Neural crest cell (in vitro differentiated cells): ENCODE measurements at places on chromosomes 1 and 21. TPM values are rescaled to one million over a fixed set of nuclear protein-coding genes. Genes with fewer than 3 reads are reported as not detected.

NBPF6 gene
- total RNA-seq = not detected in 2 replicates

DNA sequence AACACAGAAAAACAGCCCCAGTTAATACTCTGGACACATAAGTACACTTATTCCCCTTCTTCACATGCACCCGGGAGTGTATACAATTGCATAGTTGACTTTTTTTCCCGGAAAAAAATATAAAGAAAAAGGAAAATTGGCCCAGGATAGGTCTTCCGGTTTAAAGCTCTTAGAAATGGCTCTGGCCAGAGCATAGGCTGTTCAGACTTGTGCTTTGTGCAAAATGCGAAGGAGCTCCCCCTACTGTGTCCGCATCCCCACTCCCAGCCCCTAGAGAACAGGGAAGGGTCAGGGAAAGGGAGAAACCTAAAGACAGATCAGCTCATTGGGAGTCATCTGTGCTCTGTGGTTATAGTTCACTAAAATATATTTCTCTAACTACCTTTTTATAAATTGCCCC lies 5.5 kb upstream of the MTMR11 start:
- peak; percentile 41 for DNase-seq

GRCh38 chr1:6625584-6626149 lies 999 bp downstream of the THAP3 start:
- peak; percentile 11 for DNase-seq

DNA sequence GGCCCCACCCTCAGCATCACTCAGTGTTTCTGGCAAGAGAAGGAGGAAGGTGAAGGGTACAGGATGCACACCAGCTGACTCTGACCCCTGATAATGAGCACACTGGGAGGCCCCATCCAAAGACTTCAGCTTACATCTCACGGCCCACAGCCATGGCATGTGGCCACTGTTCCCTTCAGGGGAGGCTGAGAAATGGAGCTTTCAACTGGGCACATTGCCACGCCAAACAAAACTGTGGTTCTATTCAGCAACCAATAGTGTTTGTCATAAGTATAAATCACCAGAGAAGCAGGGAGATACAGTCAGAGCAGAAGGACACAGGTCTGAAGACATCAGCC lies 12.7 kb upstream of the TRAF3IP3 start:
- DNase-seq = no peak

LAMC2 gene
- not detected in 2 replicates for total RNA-seq

DSTYK gene
- 14.8 and 17.0 TPM in 2 replicates for total RNA-seq

ERVH48-1 gene
- total RNA-seq = not detected in 2 replicates

DNA sequence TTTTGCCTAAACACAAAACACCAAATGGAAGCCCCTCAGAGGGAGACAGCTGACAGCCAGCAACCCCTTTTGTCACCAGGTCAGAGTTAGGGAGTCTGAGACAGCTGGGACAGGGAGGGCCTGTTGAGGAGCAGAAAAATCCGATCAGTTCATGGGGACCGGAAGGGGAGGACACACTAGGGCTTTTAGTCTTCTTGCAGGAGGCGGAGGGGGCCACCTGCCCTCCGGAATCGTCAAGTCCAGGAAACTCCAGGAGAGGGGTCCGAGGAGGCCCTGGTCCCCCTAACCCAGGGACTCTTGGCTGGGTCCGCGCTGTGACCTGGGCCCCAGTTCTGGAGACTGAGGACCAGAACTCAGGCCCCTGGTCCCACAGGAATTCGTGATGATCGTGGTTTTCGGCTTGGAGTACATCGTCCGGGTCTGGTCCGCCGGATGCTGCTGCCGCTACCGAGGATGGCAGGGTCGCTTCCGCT lies 34.2 kb downstream of the KCNQ4 start:
- no peak for DNase-seq

GRCh38 chr1:1302006-1302430 lies 5.7 kb downstream of the ACAP3 start:
- no peak for DNase-seq
